Activated CD8-positive, alpha-beta memory T cell treated with anti-CD3 and anti-CD28 coated beads for 48 hours (primary cell): ENCODE measurements at places on chromosomes 1 and 21.

GRCh38 chr1:100622037-100622436, 84.1 kb downstream of the GPR88 start:
- DNase-seq, result no peak

DNA sequence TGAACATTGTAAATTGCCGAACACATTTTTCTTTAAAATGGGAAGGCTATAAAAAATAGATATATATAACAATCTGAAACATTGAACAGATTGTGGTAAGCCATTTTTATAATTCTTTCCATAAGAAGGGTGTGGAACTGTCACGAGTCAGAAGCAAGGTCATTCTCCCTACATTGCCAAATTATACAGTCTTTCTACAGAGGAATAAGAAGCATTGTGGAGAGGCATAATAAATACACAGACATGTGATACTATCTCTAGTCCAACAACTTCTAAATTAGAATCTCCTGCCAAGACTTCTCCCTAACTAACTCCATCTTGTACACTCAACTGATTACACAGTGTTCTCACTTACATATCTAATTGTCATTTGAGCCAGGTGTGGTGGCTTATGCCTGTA, 227.9 kb downstream of the CENPF start:
- DNase-seq, result no peak

GRCh38 chr1:189424746-189425331, 1052.8 kb downstream of the BRINP3 start:
- DNase-seq, result no peak

DNA sequence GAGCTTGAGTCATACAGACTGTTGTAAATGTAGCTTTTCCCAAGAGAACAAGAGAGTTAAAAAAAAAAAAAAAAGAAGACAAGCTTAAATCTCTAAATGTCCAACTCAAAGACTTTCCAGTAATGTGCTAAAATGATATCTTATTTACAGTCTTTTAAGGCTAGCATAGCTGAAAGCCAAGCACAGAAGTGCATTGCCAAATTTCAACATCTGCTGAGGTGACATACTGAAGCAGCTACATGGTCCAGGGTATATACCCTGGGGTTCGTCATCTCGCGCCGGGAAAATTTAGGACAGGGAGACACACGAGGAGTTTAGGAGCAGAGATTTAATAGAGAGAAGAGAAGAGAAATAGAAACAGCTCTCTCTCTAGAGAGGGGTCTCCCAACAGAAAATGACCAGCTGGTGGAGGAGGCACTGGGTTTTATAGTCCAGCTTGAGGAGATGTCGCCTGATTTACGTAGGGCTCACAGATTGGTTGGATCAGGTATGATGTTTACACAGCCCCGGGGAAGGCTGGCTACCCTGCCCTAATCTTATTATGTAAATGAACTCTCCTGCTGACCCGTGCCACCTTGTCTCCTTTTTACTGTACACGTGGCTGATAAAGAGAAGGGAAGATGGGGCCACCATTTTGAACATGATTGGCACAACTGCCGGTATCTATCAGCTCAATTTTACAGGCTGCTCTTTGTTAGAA, 172.7 kb downstream of the TRIM33 start:
- DNase-seq, result no peak
